Renal pelvis (tissue), 12 donors: ENCODE measurements at places on chromosomes 3 and 15. TPM values are rescaled to one million over a fixed set of nuclear protein-coding genes. Genes with fewer than 3 reads are reported as not detected.

Gene ESYT3
- 2.5 TPM for polyA plus RNA-seq

Gene TMEM207
- polyA plus RNA-seq: 24.0 TPM

Gene GPR156
- polyA plus RNA-seq: 3.3 TPM

Gene TMCO5A
- not detected for polyA plus RNA-seq

DNA sequence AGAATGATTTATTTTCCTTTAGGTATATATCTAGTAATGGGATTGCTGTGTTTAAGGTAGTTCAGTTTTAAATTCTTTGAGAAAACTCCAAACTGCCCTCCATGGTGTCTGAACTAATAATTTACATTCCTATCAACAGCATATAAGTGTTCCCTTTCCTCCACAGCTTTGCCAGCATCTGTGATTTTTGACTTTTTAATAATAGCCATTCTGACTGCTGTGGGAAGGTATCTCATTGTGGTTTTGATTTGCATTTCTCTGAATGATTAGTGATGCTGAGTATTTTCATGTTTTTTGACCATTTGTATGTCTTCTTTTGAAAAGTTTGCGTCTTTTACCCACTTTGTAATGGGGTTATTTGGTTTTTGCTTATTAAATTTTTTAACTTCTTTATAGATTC, 571.6 kb upstream of the CCDC54 start:
- no peak for DNase-seq

GRCh38 chr15:100879464-100880138, at the start of gene ALDH1A3:
Gene ALDH1A3, plus strand, starts transcription at chr15:100879831. Its CDS starts 77 bp downstream, at chr15:100879908.
- DNase-seq: no peak

- no peak for DNase-seq
Observed at GRCh38 chr15:62739082-62739481, 303.5 kb upstream of the TPM1 start.

- no peak for DNase-seq
Observed at GRCh38 chr15:25415707-25416106, 23.1 kb downstream of the UBE3A start.

GRCh38 chr15:81317642-81318017, 6.3 kb downstream of the STARD5 start:
- no peak for DNase-seq
